Glutamatergic neuron (in vitro differentiated cells): ENCODE measurements at places on chromosomes 2 and 18. TPM values are rescaled to one million over a fixed set of nuclear protein-coding genes. Genes with fewer than 3 reads are reported as not detected.

DNA sequence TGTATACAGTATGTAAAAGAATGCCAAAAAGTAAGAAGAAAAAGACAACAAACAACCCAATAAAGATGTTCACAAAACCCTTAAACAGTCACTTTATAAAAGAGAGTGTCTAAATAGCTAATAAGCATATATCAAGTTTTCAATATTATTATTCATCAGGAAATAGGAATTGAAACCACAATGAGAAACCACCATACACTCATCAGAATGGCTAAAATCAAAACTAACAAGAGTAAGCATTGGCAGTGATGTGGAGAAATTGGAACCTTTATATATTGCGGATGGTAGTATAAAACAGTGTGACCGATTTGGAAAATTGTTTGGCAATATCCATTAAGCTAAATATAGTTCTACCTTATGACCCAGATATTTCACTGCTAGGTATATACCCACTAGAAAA is 20.5 kb upstream of the TGFA start:
- DNase-seq: no peak

MAP4K4 gene
- 756 TPM for total RNA-seq

ADGRF3 gene
- 0.54 TPM for total RNA-seq

DNA sequence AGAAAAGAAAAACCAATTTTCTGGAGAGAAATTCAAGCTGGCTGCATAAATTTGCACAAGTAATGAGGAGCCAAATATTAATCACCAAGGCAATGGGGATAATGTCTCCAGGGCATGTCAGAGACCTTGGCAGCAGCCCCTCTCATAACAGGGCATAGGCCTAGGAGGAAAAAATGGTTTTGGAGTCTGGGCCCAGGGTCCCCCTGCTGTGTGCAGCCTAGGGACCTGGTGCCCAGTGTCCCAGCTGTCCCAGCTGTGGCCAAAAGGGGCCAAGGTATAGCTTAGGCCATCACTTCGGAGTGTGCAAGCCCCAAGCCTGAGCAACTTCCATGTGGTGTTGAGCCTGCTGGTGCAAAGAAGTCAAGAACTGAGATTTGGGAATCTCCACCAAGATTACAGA is 57.1 kb downstream of the SCN7A start:
- DNase-seq: no peak

DNA sequence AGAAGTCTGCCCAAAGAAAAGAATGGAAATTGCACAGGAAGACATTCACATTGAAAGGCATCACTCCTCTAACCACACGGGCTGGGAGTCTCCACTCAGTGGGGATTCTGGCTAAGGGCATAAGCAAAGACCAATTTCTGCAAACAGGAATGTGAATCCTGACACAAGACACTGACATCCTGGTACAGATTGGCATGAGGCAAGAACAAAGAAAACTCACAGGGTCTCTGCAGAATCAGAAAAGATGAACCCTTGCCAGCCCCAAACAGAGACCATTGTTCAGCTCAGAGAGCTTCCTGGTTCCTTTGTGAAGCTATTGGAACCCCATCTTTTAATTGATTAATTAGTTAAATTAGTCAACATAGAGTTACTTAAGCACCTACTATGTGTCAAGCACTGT is 82.3 kb downstream of the UPP2 start:
- no peak for DNase-seq

DNA sequence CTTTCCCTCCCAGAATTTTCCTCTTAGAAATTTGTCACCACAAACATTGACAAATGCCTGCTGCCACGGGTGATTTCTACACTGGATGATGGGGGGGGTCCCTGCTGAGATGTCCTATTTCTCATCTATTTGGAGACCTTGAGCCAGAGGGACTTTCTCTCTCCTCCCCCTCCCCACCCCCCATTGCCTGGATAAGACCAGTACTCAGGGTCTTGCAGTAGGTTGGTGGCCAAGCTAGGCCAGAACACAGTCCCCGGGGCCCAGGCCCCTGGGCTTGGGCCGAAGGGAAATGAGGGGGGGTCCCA is 560 bp upstream of the DUSP2 start:
- no peak for DNase-seq

DNA sequence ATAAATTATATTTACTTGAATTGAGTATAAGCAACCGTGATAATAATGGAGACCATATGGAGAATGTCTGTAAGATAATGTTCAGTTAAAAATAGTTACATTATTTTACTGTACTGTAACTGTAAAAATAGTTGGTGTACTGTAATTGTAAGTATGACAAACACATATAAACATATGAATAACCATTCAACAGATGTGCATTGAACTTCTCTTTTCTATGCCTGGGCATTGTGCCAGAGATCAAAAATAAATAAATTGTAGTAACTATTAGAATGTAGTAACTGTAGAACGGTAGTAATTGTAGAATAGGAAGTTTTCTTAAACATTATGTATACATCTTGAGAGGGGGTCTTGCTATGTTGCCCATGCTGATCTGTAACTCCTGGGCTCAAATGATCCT is 287.4 kb upstream of the EPAS1 start:
- DNase-seq: no peak

LAMA3 gene
- 2.1 TPM for total RNA-seq

- DNase-seq: no peak
These were observed 18.8 kb downstream of the PTRHD1 start for GRCh38 chr2:24774373-24774772.

GRCh38 chr2:170140561-170140960 is 37.4 kb upstream of the MYO3B start:
- DNase-seq: no peak

- DNase-seq: no peak
These were observed 6.5 kb downstream of the GREB1 start for GRCh38 chr2:11540148-11540995.

- peak; percentile 52 for DNase-seq
These were observed 1.7 kb downstream of the TMSB10 start for GRCh38 chr2:84906900-84907714.

CHRND gene
- 2.2 TPM for total RNA-seq

DNA sequence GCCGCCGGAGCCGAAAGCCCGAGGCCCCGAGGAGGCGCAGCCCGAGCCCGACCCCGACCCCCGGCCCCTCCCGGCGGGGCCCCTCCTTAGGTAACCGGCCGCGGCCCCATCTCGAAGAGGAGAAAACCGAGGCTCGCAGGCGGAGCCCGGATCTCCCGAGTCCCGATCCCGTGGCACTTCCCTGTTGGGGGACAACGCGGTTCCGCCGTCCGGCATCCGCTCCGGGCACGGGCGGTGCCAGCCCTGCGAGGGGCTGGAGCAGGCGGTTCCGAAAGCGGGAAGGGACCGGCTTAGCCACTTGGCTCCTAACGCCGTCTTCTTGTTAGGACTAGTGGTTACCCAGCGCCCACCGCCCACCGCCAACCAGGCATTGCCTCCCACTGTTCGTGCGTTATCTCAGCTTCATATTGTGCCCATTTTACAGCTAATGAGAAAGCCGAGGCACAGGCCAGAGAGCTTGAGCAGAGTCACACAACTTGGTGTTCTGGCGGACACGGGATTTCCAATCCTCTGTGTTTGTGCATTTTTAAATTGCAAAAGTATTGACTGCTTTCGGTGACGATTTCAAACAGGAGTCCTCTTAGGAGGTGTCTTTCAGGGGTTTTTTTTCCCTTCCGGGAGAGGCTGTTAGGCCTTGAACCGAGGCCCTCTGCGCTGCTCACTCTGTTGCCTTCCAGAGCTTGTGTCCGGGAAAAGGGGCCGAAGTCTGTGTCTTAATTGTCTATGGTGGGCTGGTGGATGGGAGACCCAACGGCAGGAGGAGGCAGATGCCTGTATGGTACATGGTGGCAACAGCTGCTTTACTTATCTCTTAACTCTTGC is 562 bp downstream of the CENPA start:
- no peak for DNase-seq

DNA sequence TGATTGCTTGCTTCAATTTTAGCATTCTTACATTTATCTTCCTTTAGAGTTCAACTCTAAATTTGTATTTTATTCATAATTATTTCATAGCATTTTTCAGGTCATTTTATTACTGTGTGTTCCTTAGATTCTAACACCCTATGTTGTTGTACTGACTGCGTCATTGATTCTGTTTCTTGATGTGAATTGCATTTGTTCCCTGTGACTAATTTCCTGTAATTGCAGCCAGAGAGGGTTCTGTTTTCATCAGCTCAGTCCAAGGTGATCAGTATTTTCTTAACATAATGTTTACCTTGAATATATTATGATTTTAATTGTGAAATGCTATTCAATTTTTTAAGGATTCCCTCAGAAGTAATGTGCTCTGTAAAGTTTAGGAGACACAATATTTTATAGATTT is 970.2 kb upstream of the PIK3C3 start:
- no peak for DNase-seq
